Thymus (tissue), 14 donors: ENCODE measurements at places on chromosomes 4 and X.

DNA sequence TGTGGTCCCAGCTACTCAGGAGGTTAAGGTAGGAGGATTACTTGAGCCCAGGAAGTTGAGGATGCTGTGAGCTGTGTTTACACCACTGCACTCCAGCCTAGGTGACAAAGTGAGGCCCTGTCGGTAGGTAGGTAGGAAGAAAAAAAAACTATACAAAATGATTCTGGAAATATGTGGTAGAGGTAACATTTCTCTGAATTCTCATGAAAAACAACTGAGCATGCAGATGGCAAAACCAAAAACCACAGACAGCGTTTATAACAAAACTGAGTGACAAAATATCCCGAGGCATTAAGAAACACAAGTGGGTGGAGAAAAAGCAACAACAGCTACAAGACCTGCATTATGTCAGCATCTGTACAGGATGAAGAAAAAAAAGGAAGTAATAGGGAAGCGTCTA, 211.7 kb downstream of the DLG3 start:
- DNase-seq, result no peak

- DNase-seq, result peak; percentile 21
These were observed 13.5 kb downstream of the NSUN7 start for GRCh38 chr4:40763228-40763716.

DNA sequence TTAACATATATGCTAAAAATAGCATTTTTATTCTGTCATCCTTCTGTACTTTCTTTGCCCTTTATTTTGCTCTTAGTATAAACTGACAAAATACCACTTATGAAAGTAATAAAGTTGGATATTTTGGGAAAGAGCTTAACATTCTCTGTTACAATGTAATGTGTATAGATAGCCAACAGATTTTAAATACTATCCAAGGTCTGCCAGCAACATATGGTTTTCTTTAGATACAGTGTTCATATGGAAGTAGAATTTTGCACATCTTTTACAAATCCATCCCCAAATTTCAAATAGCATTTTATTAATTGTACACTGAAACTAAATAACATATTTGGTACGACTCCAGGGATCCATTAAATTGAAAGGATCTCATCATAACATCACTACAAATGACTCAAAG, 268.6 kb upstream of the PCDH18 start:
- no peak for DNase-seq

GRCh38 chrX:16934185-16934584, 12.3 kb upstream of the REPS2 start:
- no peak for DNase-seq

GRCh38 chrX:12868747-12869146, 1.9 kb downstream of the TLR7 start:
- DNase-seq, result no peak

- no peak for DNase-seq
These were observed 184.0 kb downstream of the PCDH7 start for GRCh38 chr4:30904215-30904555.

DNA sequence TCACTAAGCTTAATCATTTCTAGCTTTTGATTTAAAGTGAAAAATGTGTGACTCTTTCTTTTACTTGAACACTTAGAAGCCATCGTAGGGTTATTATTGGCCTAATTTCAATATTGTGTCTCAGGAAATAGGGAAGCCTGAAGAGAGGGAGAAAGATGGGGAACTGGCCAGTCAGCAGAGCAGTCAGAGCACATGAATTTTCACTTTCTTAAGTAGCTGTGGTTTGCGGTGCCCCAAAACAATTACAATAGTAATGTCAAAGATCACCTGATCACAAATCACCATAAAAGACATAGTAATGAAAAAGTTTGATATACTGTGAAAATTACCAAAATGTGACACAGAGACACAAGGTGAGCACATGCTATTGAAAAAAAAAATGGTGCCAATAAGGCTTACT, 45.5 kb downstream of the CENPC start:
- no peak for DNase-seq

GRCh38 chr4:88725986-88726385, 28.4 kb upstream of the NAP1L5 start:
- no peak for DNase-seq
